A549 treated with GW870086 at 1 μM for 4 hours (cell line): ENCODE measurements at places on chromosomes 5 and 9. TPM values are rescaled to one million over a fixed set of nuclear protein-coding genes. Genes with fewer than 3 reads are reported as not detected.

Gene PLPP7
- total RNA-seq: 0.09 TPM in 1 of 5 replicates, not detected in the others

Gene SLCO4C1
- total RNA-seq: not detected in 5 replicates

Gene TAF11L10
- total RNA-seq: not detected in 5 replicates

Gene POMT1
- total RNA-seq: 14.2 to 19.0 TPM (median 17.7 TPM) in 5 replicates

Gene CDKN2B-AS1
- total RNA-seq: not detected in 5 replicates

Gene MARCOL
- total RNA-seq: not detected in 5 replicates

Gene NR2F1-AS1
- total RNA-seq: 3.2 to 5.2 TPM (median 4.3 TPM) in 5 replicates

Gene SOWAHA
- total RNA-seq: 0.07 to 0.16 TPM (median 0.11 TPM) in 5 replicates

Gene INSL4
- 16.5 to 21.2 TPM (median 17.9 TPM) in 5 replicates for total RNA-seq

Gene MEGF10
- not detected in 5 replicates for total RNA-seq

Gene ADGRV1
- 0.46 to 1.3 TPM (median 0.83 TPM) in 5 replicates for total RNA-seq

Gene CLIC3
- total RNA-seq: 3.3 to 5.1 TPM (median 4.8 TPM) in 5 replicates

Gene GRM6
- total RNA-seq: not detected in 5 replicates

Gene MCTP1
- 7.3 to 12.2 TPM (median 10.1 TPM) in 5 replicates for total RNA-seq

Gene DAB2
- total RNA-seq: 6.9 to 9.2 TPM (median 8.5 TPM) in 5 replicates

Gene SLC36A2
- total RNA-seq: not detected in 5 replicates

Gene HCN1
- not detected in 5 replicates for total RNA-seq

Gene PRDM9
- total RNA-seq: not detected in 5 replicates

Gene CACNA1B
- 0.01 to 0.12 TPM (median 0.05 TPM) in 5 replicates for total RNA-seq

Gene SPATA31D4
- total RNA-seq: not detected in 5 replicates

Gene MAMDC4
- 2.5 to 5.8 TPM (median 3.1 TPM) in 5 replicates for total RNA-seq

Gene GAS1
- 0.06 to 0.16 TPM (median 0.09 TPM) in 5 replicates for total RNA-seq

Gene POU5F2
- not detected in 5 replicates for total RNA-seq

Gene ADRB2
- 0.47 to 0.89 TPM (median 0.70 TPM) in 5 replicates for total RNA-seq

Gene ROPN1L
- 2.0 to 2.9 TPM (median 2.3 TPM) in 5 replicates for total RNA-seq

Gene IFNA21
- total RNA-seq: not detected in 5 replicates

Gene SPACA9
- total RNA-seq: 4.1 to 5.3 TPM (median 4.9 TPM) in 5 replicates

Gene ARHGEF28
- total RNA-seq: 10.2 to 12.3 TPM (median 11.9 TPM) in 5 replicates

Gene PDLIM4
- 0.57 to 2.0 TPM (median 0.79 TPM) in 5 replicates for total RNA-seq

Gene FOXD1
- total RNA-seq: 14.7 to 22.1 TPM (median 19.3 TPM) in 5 replicates

Gene PTPRD
- 0.10 to 0.25 TPM (median 0.16 TPM) in 5 replicates for total RNA-seq

Gene TPRN
- total RNA-seq: 6.8 to 10.6 TPM (median 9.0 TPM) in 5 replicates

Gene CD72
- total RNA-seq: 0.06 to 0.31 TPM (median 0.14 TPM) in 4 of 5 replicates, not detected in the other

Gene KYAT1
- total RNA-seq: 9.6 to 12.9 TPM (median 11.2 TPM) in 5 replicates

Gene RELL2
- total RNA-seq: 3.9 to 5.5 TPM (median 4.5 TPM) in 5 replicates

Gene CDH9
- total RNA-seq: not detected in 5 replicates

Gene TMEM161B
- total RNA-seq: 6.2 to 10.3 TPM (median 9.0 TPM) in 5 replicates

Gene LRRC19
- not detected in 5 replicates for total RNA-seq

Gene RPP25L
- 40.9 to 44.7 TPM (median 43.1 TPM) in 5 replicates for total RNA-seq

Gene PTCH1
- total RNA-seq: 1.1 to 3.0 TPM (median 1.6 TPM) in 5 replicates

Gene UNC13B
- 8.6 to 11.2 TPM (median 10.1 TPM) in 5 replicates for total RNA-seq

Gene UBLCP1
- total RNA-seq: 30.3 to 38.3 TPM (median 36.9 TPM) in 5 replicates

Gene CATSPER3
- 0.19 to 0.50 TPM (median 0.37 TPM) in 5 replicates for total RNA-seq

Gene ARL14EPL
- 0.14 to 0.60 TPM (median 0.26 TPM) in 5 replicates for total RNA-seq

Gene CYSRT1
- total RNA-seq: 3.6 to 5.2 TPM (median 4.2 TPM) in 5 replicates

Gene NEURL1B
- 2.3 to 4.7 TPM (median 4.1 TPM) in 5 replicates for total RNA-seq

Gene FOXI1
- total RNA-seq: not detected in 5 replicates

Gene ZNF367
- total RNA-seq: 3.4 to 5.5 TPM (median 4.5 TPM) in 5 replicates

Gene SPATA31E1
- not detected in 5 replicates for total RNA-seq

Gene OTULINL
- total RNA-seq: 11.4 to 15.9 TPM (median 13.0 TPM) in 5 replicates

Gene PCDHGA9
- 0.05 to 0.10 TPM (median 0.07 TPM) in 4 of 5 replicates, not detected in the other for total RNA-seq

Gene ZFP2
- total RNA-seq: not detected in 5 replicates

Gene OR1N1
- total RNA-seq: not detected in 5 replicates
